Muscle of leg (tissue), 16 donors: ENCODE measurements at places on chromosomes 12 and 14. TPM values are rescaled to one million over a fixed set of nuclear protein-coding genes. Genes with fewer than 3 reads are reported as not detected.

- no peaks in the 10 kb centered on the region for H3K27me3 ChIP-seq
- DNase-seq = peak; percentile 7
- no peak overlapping the region for H3K4me3 ChIP-seq
Measured at GRCh38 chr14:28661171-28661772, 105.3 kb upstream of the FOXG1 start.

DNA sequence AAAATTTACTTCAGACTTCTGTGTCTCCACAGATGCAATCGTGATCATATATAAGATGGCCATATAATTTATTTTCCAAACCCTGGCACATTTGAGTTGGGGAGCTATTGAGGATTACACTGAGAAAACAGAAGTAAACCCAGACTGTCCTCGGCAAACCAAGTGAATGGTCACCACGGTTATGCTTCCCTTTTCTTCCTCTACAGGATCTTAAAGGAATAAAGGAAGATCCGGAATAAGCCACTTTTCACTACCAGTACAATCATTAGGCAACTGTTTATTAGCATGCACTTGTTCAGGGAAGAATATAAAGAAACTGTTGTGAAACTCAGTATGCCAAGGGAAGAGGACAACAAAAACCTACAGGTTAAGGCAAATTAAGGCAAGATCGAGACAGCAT lies 27.6 kb downstream of the SBNO1 start:
- H3K36me3 ChIP-seq = peaks cover 45% of the 10 kb centered on the region
- no peak overlapping the region for H3K27ac ChIP-seq
- H3K27me3 ChIP-seq = no peaks in the 10 kb centered on the region
- H3K4me1 ChIP-seq = no peaks in the 10 kb centered on the region

The APOF gene
- not detected for polyA plus RNA-seq

The MANSC4 gene
- not detected for polyA plus RNA-seq
